ENCODE measurements at places on chromosomes 5 and 9.

GRCh38 chr9:1612886-1613285 lies 402.3 kb upstream of the SMARCA2 start:
- DNase-seq: no peak

- DNase-seq: no peak
Measured at GRCh38 chr5:35032356-35032755, 15.4 kb downstream of the AGXT2 start.

GRCh38 chr5:66426259-66427138 lies 169.7 kb upstream of the MAST4 start:
- no peak for DNase-seq

- DNase-seq: no peak
Measured at GRCh38 chr5:43514025-43514424, 923 bp downstream of the C5orf34 start.

GRCh38 chr5:69312459-69313160 lies 20.0 kb downstream of the CCDC125 start:
- DNase-seq: no peak

- DNase-seq: no peak
Measured at GRCh38 chr5:82327941-82328340, 49.8 kb upstream of the RPS23 start.

GRCh38 chr9:126459965-126460843 lies 133.6 kb downstream of the MVB12B start:
- no peak for DNase-seq

DNA sequence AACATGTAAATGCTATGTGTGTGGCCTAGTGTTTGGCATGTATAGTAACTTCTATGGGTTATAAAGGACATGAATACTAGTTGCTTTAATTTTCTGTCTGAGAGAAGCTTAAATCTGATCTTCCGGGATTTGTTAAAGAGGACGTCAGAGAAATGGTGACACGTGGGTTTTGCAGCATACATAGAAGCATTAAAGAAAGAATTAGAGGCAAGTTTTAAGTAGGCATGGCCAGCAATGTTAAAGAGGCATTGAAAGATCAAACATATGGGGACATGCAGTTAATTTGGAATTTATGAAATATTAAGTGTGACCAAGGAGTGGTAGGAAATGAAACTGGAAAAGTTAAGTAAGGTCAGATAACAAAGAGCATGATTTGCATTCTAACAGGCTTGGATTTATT lies 311.4 kb upstream of the RIOK2 start:
- no peak for DNase-seq

DNA sequence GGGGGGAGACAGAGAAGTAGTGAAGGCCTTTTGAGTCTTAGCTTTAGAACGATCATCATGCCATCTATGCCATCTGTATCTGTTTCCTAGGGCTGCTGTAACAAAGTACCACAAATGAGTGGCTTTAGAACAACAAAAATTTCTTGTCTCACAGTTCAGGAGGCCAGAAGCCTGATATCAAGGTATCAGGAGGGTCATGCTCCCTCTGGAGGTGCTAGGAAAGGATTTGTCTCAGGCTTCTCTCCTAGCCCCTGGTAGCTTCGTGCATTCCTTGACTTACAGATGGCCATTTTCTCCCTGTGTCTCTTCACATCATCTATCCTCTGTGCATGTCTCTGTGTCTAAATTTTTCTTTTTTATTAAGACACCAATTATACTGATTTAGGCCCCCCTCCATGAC lies 5.2 kb downstream of the CARD6 start:
- DNase-seq: no peak

GRCh38 chr5:19767987-19768386 lies 220.0 kb downstream of the CDH18 start:
- DNase-seq: no peak

GRCh38 chr9:68545033-68545705 lies 4.5 kb upstream of the TMEM252 start:
- no peak for DNase-seq

GRCh38 chr9:114165407-114166102 lies 10.2 kb downstream of the COL27A1 start:
- DNase-seq: no peak

DNA sequence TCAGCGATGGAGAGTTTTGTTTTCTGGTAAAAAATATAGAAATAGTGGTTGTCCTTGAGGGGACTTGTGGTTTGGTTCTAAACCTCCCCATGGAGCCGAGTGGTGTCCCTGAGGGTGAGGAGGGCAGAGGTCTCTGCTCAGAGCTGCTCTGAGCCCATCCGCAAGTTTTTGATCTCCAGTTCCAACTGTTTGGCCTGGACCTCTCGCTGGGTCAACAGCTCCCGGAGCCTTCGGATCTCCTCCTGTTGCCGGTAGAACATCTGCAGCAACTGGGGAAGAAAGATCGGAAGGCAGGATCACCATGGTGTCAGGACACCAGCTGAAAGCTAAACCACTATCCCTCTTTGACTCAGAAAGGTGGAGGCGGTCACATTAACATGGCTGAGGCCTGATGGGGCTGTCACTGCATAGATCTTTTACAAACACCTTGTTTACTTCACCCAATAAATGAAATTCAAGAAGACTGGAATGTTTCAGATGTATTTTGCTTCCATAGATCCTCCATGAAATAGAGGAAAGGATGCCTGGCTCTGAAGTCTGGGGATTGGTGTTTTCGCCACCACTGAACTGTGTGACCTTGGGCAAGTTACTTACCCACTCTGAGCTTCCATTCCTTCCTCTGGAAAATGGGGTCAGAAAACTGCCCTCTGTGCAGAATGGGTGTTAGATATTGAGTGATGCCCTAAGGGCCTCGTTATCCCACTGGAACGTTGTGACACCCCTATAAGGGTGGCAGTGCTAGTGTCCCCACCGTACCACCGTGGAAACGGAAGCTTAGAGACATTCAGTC lies 5.8 kb upstream of the TRIM14 start:
- no peak for DNase-seq

DNA sequence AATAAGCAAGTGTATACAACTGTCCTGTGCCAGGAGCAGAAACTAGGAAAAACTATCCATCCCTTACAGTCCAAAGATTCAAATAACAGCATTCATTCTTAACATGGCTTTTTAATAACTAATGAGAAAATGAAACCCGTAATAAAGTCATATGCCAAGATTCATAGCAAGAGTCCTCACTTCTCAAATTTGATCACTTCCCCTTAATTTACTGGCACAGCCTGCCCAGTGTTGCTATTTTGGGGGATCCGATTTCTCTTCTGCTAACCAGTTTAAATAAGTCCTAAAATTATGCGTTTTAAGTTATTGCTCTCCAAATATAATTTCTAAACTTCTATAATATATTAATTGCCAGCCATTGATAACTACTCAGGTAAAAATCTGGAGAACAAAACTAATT lies 177.0 kb upstream of the PTGER4 start:
- DNase-seq: no peak

DNA sequence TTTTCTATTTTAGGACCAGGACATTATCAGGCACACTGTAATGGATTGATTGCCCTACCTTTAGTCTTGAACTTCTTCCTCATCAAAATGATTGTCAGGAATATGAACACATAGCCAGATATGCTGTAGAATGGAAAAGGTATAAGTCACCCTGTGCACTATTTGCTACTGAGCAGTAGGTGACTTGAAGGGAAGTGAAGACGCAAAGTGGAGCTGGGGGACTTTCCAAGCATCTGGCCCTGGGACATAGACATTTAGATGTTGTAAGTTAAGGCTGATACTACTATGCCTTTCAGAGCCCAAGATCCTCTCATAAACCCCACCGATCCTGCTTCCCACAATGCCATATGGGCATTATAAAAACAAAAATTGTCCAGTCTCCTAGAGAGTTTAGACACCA lies 174.5 kb downstream of the DOCK8 start:
- DNase-seq: no peak

DNA sequence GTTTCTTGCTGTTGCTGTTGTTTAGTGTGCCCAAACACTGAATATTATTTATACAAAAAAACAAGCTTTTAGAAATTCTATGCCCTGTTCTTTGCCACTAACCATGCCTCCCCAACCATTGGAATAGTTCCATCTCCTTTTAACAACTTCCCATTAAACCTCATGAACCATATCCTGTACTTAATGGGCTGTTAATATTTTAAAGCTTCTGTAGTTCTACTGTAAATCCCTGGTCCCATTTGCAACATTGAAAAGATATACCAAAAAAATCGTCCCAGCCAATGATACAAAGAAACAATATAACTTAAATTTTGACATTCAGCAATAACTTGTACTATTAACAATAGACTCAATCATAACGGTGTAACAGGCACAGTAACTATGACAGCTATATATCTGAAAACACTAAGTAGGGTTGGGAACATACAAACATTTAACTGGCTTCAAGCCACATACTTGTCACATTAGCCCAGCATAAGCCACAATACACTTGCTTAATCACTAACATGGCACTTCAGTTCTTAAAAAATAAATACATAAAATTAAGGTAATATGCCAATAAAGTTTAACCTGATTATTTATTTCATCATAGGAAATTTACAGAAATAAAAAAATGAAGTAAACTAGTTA lies 86.1 kb downstream of the ADAMTS6 start:
- no peak for DNase-seq

DNA sequence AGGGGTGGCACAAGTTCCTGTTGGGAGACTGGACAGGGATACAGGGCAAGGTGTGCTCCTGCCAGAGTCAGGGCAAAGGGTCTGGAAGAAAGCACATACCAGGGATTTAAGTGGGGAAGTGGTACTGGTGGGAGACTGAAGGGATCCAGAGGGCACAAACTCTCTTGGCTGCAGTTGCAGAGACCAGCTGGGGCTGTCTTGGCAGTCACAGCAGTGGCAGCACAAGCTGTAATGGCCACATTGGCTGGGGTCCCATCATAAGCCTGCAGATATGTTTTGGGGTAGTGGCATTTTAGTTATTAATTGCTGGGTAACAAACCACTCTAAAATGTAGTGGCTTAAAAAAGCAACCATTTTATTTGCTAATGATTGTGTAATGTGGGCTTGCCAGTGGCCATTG lies 492.2 kb downstream of the ENC1 start:
- no peak for DNase-seq

DNA sequence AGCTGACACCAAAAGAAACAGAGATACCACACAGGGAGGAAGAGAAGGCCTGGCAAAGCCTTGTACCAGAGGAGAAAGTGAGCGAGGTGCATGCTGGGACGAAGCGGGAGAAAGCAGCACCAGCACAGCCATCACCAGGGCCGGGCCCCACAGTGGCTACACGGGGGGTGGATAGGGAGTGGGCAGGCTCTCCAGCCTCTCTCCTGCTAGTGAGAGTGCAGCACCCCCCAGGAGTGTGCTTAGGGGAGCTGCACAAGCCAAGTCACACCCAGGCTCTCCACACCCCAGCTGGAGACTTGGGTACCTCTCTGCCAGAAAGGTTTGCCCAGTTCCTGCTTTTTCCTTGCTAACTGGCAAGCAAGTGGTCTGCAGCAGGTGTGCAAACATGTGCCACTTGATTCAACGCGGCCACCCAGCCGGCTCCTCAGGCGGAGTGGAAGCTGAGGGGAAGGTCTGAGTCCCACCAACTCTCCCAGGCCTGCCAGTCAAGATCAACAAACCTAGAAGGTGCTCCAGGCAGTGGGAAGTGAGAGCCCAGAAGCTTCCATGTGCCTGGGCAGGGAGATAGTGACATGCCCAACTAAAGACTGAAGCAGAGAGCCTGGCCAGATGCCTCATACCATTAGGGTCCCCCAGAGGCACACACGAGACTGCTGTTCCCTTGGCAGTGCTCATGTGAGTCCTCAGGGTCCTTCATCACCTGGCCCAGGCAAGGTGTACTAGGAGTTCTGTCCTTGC lies 39.9 kb downstream of the BICD2 start:
- DNase-seq: no peak

DNA sequence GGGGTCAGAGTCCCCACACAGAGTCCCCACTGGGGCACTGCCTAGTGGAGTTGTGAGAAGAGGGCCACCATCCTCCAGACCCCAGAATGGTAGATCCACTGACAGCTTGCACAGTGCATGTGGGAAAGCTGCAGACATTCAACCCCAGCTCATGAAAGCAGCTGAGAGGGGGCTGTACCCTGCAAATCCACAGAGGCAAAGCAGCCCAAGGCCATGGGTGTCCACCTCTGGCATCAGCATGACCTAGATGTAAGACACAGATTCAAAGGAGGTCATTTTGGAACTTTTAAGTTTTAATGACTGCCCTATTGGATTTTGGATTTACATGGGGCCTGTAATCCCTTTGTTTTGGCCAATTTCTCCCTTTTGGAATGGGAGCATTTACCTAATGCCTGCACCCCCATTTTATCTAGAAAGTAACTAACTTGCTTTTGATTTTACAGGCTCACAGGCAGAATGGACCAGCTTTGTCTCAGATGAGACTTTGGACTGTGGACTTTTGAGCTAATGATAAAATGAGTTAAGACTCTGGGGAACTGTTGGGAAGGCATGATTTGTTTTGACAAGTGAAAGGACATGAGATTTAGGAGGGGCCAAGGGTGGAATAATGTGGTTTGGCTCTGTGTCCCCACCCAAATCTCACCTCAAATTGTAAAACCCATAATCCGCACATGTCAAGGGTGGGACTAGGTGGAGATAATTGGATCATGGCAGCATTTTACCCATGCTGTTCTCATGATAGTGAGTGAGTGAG lies 56.3 kb upstream of the ITGA1 start:
- no peak for DNase-seq

GRCh38 chr9:134936346-134937163 lies 18.8 kb upstream of the FCN1 start:
- DNase-seq: no peak

- no peak for DNase-seq
Measured at GRCh38 chr9:111533099-111533790, 8.3 kb downstream of the ZNF483 start.

GRCh38 chr5:77171141-77171910 lies 39.2 kb upstream of the PDE8B start:
- DNase-seq: no peak

DNA sequence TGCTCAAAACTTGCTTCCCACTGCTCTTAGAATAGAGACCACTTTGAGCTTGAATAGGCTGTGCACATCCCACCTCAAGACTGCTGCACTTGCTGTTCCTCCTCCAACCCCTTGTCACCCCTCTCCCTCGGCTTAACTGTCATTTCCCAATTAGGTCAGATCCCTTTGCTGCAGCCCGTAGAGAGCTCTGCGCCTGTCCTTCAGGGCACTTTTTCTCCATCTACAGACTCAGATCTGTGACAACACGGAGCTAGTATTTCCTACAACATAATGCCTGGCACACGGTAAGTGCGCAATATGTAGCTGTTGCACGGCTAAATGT lies 485 bp upstream of the HABP4 start:
- DNase-seq: no peak

All from fibroblast of the conjunctiva (primary cell).